ENCODE measurements at places on chromosomes 1 and 21. TPM values are rescaled to one million over a fixed set of nuclear protein-coding genes. Genes with fewer than 3 reads are reported as not detected.

Gene PLA2G2C
- not detected for total RNA-seq

Gene HSPA6
- 3.7 TPM for total RNA-seq

Gene TMEM125
- not detected for total RNA-seq

Gene B4GALT2
- total RNA-seq: 71.1 TPM

Gene CACNA1S
- 0.01 TPM for total RNA-seq
